ENCODE measurements at places on chromosomes 12 and 14.

GRCh38 chr12:117461732-117462131, 100.3 kb upstream of the NOS1 start:
- no peak for DNase-seq

GRCh38 chr14:72332871-72333270, 400.6 kb downstream of the RGS6 start:
- no peak for DNase-seq

DNA sequence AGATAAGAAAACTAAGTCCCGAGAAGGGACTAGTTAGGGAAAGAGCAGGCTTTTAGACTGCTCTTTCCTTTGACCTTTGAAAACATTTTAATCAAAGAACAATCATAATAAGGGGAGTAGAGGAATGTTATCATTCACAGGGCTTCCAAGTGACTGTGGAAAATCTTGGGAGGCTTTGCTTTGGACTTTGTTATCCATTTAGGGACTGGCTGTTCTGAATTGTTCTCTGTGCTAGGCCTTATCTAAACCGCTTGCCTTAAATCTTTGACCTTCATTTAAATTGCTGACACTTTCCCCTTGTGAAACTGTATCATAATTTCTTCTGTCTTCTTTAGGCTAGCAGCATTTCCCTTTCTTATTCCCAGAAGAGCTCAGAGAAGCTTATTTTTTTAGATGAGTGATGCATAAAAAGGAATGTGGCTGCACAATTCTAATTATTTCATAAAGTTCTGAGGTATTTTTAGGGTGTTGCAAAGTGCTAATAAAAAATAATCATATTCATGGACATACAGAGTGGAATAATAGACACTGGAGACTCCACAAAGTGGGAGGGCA, 9.5 kb upstream of the CALM1 start:
- DNase-seq: no peak

- no peak for DNase-seq
These were observed 7.9 kb downstream of the SLC16A7 start for GRCh38 chr12:59603754-59604153.

DNA sequence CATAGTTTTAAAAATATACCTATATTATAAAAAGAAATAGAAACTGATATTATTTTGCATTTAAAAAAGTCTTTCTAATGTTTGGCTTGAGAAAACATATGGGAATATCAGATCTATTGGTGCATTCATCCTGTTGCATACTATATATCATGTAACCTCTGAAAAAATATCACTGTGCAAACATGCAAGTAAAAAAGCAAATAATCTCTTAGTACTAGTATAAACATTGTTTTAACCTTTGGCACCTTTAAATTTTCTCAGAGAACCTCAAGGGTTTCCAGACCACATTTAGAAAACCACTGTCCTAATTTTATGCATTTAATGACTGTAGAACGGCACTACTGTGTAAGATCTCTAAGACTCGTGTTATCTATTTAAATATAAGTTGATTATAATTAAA, 416.8 kb downstream of the LRFN5 start:
- DNase-seq: no peak

GRCh38 chr12:28780096-28780495, 369.0 kb upstream of the FAR2 start:
- DNase-seq: no peak

- no peak for DNase-seq
These were observed 156.1 kb downstream of the SLC38A4 start for GRCh38 chr12:46669720-46670119.

GRCh38 chr12:22238211-22238610, 96.3 kb downstream of the ST8SIA1 start:
- no peak for DNase-seq

DNA sequence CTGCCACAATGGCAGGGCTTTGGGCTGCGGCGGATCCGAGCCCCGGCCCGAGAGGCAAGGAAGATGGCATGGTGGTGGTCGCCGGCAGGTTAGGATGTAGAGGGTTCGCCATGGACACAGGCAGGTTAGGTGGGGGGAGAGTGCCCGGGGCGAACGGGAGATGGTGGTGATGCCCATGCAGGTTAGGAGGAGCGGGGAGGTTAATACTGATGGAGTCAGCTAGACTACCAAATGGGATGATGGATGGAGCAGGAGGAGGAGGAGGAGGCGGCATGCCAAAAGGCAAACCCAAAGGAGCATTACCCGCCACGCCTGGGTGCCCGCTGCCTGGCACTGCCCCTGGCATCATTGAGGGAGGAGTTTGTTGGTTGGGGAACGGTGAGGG, 6.2 kb downstream of the MYL6 start:
- DNase-seq: no peak

DNA sequence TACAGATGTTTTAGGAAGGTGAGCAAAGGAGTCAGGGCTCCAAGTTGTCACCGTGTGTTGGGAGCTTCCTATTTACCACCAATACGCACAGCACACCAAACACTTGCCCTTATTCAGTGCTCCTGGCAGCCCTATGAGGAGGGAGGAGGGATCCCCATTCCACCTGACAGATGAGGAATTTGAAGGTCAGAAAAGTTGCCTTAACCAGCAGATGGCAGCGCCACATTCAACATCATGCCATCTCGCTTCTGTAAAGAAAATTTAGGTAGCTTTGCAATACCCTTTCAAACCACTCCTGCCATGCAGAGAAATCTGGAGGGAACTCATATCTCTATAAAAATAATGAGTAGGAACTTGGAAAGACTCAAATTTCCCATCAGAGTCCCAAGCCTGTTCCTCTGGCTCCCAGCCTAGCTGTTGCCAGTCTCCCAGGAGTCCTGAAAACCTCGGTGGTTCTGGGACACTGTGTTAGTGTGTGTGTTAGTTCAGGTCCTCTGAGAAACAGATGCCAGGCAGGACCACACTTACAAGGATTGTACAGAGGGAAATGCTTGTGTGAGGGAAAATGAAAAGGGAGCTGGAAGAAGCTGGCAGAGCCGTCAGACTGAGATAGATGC, 410.5 kb downstream of the MED13L start:
- no peak for DNase-seq

DNA sequence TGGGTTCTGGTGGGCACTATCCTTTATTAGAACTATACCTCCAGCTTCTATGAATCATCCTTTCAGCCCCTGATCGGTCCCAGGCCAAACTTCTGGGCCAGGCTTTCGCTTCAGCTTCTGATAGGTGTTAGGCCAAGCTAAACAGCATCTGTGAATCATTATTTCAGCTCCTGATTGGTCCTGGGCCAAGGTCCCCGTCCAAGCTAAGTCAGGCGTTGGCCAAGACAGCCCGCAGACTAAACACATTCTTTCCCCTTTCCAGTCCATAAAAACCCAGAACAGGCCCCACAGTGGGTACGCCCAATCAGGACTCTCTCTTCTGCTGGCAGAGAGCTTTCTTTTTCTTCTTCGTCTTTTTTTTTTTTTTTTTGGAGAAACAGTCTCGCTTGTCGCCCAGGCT, 1808.9 kb upstream of the SEL1L start:
- DNase-seq: no peak

- DNase-seq: no peak
These were observed 28.3 kb downstream of the MLXIP start for GRCh38 chr12:122106843-122107242.

GRCh38 chr12:131333621-131334440, 377.1 kb upstream of the SFSWAP start:
- DNase-seq: no peak

DNA sequence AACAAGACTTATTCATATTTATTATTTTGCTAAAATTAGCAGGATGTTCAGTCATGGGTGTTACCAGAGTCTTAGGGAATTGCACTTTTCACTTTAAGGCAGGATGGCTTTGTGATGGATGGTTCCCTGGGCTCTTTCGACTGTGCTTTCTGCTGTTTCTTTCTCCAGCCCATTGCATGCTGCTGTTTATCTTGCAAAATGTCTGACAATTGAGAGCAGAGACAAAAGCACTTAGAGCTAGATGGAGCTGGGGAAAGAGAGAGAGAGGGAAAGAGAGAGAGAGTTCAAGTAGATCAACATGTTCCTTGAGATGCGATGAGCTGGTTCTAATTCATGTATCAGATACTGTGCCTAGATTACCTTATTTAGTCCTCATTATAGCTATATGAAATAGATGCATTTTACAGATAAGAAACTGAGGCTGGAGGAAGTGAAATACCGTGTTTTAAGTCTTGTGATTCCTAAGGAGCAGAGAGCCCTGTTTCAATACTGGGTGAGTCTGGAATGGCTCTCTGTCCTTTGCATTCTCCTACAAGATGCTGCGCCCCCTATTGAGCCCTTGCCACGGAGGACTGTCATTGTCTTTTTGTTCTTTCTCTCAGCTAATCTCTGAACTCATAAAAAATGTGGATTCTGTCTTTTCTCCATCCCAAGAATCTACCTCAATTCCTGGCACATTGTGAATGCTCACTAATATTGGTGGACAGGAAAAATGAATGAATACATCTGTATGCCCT, 227.9 kb downstream of the ALG10B start:
- DNase-seq: no peak

GRCh38 chr14:91891721-91892220, 24.4 kb upstream of the TC2N start:
- no peak for DNase-seq

- no peak for DNase-seq
These were observed 68.7 kb downstream of the DHRS2 start for GRCh38 chr14:23704890-23705289.

GRCh38 chr14:71855399-71856036, 76.7 kb upstream of the RGS6 start:
- no peak for DNase-seq

GRCh38 chr14:67133595-67134441, 55.4 kb upstream of the GARIN2 start:
- no peak for DNase-seq

- no peak for DNase-seq
These were observed 10.1 kb upstream of the TBPL2 start for GRCh38 chr14:55450539-55450938.

GRCh38 chr12:68673788-68674187, 13.0 kb upstream of the NUP107 start:
- no peak for DNase-seq

GRCh38 chr12:22215467-22216253, 118.8 kb downstream of the ST8SIA1 start:
- DNase-seq: no peak
